AG10803 (cell line): ENCODE measurements at places on chromosomes 16 and 17.

DNA sequence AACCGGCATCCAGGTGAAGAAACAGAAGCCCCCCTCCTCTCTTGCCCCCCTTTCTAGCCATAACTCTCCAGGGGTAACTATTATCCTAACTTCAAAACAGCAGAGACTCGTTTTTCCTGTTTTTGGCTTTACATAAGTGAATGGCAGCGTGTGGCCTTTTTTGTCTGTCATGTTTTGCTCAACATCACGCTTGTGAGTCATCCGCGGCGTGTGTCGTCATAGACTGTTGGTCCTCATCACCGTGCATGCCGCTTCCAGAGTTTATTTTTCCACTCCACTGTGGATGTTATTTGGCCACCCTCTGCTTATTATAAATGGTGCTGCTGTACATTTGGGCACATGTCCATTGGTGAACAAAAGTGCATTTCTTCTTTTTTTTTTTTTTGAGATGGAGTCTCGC lies 52.6 kb downstream of the ERN1 start:
- DNase-seq: no peak

DNA sequence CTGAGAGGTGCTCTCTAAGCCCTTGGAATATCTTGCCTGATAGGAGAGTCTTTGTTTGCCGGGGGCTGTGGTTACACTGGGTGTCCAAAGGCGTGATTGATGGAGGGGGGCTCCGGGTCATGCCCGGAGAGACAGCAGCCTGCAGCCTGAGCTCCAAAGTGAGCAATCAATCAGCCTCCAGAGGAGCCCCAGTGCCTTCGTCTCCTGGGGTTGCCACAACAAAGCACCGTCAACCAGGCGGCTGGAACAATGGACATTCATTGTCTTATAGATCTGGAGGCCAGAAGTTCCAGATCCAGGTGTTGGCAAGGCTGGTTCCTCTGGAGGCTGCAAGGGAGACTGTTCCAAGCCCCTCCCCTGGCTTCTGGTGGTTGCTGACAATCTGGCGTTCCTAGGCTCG lies 24.0 kb upstream of the GINS2 start:
- DNase-seq: no peak

- DNase-seq: no peak
Measured at GRCh38 chr16:84608282-84608681, 9.6 kb downstream of the COTL1 start.

- peak; percentile 20 for DNase-seq
Measured at GRCh38 chr16:1823821-1824220, 2.8 kb downstream of the HAGH start.

- no peak for DNase-seq
Measured at GRCh38 chr17:80441598-80442322, 26.8 kb downstream of the ENDOV start.

GRCh38 chr16:70650216-70650615 lies 3.9 kb downstream of the IL34 start:
- no peak for DNase-seq

DNA sequence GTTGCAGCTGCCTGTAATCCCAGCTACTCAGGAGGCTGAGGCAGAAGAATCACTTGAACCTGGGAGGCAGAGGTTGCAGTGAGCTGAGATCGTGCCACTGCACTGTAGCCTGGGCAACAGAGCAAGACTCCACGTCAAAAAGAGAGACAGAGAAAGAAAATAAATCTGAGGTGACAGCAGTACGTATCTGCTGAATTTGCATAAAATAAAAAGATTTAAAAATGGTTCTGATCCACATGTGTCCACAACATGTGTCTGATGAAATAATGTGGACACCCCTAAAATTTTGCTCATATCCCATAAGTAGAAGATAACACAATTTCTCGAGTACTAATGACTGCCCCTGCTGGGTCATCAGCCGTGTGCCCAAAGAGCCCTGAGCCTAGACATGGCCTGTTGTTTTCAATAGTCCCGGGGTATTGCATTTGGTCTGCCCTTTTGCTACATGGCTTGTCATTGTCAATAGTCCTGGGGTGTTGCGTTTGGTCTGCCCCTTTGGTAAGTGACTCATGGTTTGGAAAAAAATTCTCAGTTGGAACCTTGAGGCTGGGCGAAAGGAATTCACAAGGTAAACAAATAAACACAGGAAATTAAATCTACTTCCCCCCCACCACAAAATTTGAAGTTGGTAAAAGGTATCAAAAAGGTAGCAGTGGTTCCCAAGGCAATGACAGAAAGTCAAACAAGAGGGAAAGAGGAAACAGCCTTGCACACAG lies 434.6 kb upstream of the MAF start:
- no peak for DNase-seq

DNA sequence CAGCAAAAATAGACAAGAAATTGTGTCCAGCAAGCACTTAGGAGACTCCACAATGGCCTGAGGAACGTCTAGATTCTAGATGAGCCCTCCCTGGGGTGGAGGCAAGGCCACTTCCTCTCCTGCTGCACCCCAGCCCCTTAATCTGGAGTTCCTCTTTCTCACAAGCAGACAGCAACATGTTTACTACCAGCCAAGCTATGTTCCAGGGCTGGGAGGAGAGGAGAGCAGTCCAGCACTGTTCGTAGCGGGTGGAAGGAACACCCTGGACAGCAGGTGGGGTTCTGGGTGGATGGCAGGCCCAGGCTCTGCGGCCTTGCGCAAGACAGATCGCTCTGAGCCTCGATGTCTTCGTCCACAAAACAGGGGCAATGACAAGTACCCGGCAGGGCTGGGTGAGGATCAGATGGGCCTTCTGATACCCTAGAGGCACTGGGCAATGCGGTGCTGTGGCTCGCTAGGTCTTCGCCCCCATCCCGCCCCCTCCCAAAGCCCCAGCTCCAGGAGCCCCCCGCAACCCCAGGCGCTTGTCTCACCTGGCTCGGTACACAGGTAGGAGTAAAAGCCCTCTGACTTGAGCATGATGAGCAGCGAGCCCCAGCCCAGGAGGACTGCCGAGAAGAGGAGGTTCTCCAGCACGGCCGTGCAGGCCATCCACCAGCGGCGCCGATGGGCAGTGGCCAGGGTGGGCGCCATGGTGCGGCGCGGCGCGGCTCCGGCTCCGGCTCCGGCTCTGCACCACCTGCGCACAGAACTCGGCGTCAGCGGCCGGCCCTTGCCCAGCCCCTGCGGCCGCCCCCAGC lies 1.3 kb downstream of the SLC43A2 start:
- DNase-seq: no peak

GRCh38 chr17:71628306-71628705 lies 492.5 kb upstream of the SOX9 start:
- DNase-seq: no peak

DNA sequence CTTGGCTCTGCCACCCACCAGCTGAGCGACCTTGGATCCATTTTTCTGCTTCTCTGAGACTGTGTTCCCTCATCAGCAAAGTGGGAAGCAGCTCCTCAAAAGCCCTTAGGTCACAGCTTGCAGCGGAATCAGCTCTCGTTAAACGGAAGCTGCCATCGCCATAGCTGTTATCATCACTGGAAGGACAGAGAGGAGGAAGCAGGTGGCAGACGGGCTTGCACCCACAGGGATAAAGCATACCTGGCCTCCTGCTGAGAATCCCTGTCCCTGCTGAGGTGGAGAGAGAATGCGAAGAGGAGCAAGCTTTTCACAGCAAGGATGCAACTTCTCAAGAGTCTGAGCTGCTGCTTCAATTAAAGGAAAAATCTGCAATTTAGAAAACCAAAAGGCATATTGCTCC lies 106.6 kb downstream of the CLEC16A start:
- DNase-seq: no peak

GRCh38 chr16:23379707-23380106 lies 73.3 kb downstream of the COG7 start:
- DNase-seq: no peak

GRCh38 chr17:79696610-79696982 lies 34.1 kb upstream of the ENPP7 start:
- no peak for DNase-seq

DNA sequence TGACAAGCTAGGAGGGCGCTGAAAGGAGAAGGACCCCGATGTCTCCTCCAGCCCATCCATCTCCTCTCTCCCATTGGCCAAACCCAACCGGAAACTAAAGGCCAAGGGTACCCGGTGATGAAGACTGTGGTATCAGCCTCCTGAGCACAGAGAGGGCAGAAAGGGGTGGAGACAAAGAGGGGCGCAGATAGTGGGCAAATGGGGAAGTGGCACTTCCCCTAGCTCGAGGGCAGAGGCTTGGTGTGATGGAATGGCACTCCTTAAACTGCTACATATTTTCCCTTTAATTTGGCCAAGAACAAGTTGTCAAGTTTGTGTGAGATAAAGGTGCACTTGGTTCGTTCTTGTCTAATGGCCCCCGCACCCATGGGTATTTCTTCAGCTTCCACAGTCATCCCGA lies 27.8 kb downstream of the IL4R start:
- no peak for DNase-seq

- peak; percentile 79 for DNase-seq
Measured at GRCh38 chr17:43891851-43892646, 15.3 kb downstream of the MPP2 start.

DNA sequence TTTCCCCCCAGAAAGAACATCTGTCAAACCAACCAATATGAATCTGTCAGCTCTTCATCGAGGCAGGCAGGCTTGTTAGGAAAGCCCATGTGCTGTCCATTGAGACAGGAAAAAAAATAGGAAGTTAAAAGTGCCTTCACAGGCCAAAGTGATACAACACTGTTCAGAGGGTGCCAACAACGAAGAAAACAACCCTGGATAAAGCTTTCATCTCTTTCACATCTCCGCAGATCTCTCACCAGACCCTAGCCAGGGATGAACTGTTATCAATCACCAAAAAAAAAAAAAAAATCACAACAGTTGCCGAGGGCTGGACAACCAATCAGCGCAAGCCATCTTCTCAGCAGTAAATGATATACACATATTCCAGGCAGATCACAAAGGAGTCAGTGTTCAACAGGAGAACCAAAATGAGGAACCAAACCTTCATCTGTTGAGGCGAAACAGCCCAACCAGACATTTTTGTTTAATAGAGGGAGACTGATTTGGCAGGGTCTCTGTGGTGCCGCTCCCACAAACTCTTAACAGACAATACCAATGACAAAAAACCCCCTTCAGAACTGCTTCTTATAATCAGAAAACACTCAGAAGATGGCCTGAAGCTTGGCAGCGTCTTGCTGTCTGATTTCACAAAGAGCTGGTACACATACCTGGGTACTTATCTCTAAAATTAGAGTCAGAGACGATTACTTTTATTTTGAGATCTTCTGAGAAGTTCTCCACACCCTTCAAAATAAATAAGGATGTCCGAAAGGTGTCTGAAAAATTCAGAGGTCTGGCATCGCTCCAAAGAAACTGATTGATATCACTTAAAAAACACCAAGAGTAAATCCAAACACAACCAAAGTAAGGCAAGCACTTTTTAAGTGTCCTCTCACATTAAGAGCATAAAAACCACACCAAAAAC lies 1.8 kb downstream of the MAP3K14 start:
- no peak for DNase-seq

DNA sequence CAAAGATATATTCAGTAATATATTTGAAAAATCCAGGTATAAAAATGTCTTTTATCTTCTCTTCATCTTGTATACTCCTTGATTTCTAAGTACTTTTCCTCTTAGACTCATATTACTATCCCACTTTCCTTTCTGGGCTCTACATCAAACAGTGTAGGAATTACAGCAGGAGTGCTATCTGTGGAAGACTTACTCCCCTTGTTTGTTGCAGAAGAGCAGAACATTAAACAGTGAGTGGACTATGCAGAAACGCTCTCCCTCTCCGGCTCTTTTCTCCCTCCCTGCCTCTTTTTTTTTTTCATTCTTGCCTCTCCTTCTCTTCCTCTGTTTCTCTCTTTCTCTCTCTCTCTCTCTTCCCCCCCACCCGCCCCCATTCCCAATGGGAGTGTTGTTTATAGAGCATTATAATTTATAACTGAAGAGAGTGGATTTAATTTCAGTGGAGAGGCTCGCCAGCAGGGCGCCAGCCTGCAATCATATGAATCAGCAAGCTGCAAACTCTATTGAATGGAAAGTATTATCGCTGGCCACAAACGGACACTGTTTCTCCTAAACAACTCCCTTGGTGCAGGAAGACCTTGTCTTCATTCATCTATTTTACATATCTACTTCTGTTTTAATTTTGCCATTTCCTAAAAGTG lies 242.3 kb upstream of the TBX2 start:
- peak; percentile 44 for DNase-seq

DNA sequence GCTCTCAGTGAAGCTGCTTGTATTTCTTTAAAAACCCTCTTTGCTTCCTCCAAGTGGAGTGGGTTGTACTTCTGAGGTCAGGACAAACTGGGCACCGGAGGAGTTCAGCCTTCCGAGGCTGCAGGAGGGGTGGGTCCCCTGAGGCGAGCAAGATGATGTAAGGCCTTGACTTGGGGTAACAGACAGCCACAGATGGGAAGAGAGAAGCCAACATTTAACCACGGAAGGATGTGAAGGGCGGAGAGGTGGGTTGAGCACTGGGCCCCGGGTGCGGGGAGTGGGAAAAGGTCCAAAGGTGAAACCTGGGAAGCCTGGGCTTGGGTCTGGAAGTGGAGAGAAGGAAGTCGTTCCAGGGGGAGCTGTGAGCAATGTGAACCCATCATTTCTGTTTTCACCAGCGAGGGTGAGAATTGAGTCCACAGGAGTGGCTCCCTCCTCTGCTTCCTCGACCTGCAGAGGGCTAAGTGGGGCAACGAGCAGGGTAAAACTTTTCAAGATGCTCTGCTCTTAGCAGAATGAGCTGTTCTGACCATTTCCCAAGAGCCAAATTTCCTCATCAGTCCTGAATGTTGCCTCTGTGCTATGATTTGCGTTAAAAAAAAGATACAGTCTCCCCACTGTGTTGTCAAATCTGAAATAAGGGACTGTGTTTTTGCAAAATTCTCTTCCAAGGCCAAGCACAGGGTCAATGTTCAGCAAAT lies 137.7 kb upstream of the CRHR1 start:
- no peak for DNase-seq

DNA sequence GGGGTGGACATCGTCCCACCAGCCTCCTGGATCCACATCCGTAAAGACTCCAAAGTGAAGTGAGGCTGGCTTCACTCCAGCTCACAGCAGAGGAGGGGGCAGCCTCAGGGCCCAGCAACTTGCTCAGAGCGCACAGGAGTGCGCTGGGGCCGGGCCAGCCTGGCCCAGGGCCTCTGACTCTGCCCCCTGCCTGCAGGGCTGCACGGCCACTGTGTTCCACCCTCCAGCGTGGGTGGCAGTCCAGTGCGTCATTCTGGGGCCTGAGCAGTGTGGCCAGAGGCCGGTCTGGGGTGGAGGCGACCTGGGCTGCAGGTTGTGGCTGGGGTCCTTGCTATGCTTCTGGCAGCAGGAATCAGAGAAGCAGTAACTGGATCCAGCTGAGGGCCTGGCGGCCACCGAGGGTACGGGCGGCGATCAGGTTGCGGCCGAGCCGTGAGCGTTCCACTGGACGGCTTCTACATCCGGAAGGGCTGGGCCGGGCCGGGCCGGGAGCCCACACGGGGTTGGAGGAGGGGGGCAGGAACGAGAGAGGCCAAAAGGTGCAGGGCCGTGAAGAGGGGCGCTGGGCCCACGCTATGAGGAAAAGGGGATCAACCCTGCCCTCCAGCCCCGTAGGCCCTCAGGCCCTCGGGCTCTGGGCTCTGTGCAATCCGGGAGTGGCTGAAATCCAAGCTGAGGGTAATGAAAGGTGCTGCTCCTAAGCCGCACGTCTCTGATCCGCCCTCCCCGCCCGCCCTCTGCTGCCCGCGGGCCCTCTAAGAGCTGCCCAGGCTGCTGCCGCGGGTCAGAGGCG lies at the start of gene FSCN2:
FSCN2 (plus strand) TSS at position 787 of the 793 bp plus-strand sequence. CDS start 155 bp downstream, outside the sequence.
- no peak for DNase-seq
